ENCODE measurements at places on chromosomes 16 and 17.

DNA sequence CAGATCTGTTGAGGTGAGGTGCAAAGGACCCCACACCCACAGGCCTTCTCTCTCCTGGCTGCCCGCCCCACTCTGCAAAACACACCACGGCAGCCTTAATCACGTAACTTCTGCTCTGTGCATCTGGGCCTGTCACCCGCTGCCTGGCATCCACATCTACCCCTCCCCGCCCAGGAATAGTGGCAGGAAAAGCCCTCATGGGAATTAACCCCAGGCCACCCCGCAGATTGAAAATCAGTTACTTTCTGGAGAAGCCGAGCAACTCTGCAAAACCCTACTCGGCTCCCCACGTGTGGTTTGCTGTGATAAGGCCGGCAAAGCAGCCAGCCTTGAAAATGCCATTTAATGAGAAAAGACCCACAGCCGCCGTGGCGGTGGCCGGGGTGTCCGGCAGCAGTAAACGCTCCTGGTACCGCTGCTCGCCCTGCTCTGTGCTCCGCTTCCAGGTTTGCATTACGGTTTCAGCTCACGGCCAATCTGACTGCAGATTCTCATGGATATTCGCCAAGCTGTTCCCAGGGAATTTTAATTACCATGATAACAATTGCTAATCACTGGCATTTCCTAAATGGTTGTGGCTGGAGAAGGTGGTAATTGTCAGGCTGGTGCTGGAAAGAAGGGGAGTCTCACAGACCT lies 78.0 kb upstream of the DOC2B start:
- DNase-seq = no peak

GRCh38 chr16:77223184-77223583 lies 24.0 kb downstream of the SYCE1L start:
- no peak for DNase-seq

GRCh38 chr17:30347488-30347887 lies 13.6 kb upstream of the TMIGD1 start:
- no peak for DNase-seq

DNA sequence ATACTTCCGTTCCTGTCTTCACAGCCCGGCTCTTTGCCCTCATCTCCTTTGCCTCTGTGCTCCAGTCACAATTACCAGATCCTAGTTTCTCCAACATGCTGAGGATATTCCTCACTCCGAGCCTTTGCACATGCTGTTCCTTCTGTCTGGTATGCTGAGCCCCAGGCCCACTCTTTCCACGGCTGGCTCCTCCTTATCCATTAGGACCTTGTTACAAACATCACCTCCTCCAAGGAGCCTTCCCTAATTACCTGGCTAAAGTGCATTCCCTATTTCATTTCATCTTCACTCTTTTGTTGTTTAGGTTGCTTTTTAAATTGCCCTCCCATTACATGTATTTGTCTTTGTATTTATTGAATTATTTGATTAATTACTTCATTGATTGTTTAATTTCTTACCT lies 14.9 kb upstream of the ADGRG1 start:
- no peak for DNase-seq

GRCh38 chr17:58227733-58228132 lies 8.7 kb upstream of the MKS1 start:
- DNase-seq = no peak

DNA sequence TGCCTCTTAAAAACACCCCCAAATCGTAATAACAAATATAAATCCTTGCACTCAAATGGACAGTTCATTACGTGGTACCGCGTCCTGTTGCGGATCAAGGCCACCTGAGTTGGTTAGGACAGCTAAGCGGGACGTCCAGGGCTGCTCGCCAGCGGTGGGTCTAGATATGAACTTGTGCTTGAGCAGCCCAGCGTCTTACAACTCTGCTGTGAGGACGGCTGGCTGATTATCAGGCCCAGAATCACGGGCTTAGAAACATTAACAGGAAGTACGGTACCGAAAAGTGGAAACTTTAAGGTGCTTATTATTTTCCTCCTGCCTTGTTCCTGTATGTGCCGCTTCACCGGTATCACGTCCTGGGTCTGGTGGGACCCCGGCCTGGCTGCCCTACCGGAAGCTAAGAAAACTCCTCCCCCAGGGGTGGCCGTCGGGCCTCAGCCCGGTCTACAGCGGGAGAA lies 832 bp upstream of the SRRM2 start:
- no peak for DNase-seq

DNA sequence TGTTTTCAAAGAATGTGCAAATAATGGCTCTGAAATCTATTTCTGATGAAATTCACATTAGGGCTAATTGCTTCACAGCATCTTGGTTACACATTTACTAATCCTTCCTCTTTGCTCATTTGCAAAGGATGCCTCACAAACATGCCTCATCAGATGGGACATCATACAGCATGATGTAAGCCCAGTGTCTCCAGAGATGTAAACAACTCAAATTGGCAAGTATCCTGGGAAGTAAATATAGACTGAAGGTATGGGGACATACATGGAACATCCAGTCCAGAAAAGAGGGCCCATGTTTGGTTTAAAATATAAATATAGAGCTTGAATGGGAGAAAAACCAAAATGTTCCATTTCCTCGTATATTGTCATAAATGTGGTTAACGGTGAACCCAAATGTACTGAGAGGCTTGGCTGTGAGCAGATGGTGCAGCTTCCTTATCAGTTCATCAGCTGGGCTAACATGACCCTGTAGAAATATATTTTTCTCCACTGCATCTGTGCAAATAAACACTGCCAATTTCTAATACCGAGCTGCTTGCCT lies 142.9 kb upstream of the NUDT7 start:
- DNase-seq = no peak

DNA sequence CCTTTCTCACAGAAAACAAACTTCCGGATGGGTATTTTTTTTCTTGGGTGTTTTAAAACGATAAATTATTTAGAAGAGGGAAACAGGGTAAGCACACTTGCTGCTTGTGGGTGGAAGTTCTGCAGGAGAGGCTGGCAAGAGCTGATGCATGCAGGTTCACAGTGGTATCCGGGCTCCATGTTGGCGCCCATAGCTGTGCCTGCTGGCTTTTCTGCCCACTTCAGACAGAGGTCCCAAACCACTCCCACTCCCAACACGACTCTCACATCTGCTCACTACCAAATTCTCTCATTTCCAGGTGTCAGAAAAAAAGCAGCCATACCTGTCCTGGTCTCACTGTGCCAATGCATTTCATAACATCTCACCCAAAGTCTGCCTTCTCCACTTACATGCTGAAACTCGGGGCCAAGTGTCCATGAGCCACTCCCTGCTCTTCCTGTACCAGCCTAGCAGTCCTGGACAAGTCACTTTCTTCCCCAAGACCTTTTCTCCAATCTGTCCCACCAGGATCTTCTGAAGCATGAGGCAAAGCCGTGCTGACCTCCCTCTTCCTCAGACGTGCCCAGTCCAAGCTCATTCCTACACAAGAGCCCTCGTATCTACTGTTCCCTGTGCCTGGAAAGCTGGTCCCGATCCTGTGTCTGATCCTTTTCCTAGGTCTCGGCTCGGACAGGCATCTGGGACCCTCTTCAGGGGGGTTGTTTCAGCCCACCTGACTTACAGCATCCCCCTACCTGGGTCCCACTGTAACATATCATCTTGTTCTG lies 1.5 kb downstream of the CD300LF start:
- DNase-seq = no peak

DNA sequence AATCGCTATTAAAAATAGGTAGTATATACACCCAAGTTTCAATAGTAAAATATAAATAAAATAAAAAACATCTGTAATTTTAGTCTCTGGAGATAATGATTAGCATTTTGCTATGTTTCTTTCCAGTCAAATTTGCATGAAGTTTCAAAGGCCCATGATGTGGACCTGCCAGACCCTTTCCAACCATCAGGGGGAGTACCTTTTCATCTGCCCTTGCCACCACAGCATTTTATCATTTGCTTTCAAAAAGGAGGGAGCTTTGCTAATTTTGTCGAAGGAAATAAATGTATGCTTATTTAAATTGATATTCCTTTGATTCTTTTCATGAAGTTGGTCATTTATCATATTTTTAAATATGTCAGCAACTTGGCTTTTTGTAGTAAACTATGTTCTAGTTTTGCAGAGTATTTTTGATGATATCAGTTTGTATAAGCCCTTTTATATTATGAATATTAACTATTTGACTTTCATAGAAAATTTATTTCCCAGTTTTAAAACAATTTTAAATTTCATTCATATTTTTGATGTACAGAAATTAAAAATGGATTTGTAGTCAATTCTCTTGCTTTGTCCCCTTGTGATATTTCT lies 115.2 kb upstream of the NETO2 start:
- DNase-seq = no peak

DNA sequence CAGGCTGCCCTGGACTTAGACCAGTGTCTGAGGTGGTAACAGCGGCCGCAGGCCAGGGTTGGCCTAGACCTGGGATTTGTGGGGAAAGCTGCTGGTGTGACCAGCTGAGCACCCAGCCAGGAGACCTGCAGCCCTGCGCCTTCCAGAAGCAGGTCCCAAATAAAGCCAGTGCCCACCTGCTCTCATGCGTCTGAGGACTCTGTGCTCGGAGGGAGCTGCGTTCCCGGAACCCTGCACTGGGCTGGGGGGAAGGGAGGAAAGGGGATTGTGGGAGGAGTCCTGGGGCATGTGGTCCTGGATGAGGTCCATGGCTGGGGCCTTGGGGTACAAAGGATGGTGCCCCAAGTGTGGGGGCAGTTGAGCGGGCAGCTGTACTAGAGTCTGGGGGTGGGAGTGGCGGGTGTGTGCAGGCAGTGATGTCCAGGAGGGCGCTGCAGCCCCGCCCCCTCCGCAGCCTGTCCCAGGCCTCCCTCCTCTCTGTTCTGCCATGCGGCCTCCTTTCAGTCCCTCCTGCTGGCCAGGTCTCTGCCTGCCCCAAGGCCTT lies 1.8 kb upstream of the NECAB2 start:
- DNase-seq = peak; percentile 37

DNA sequence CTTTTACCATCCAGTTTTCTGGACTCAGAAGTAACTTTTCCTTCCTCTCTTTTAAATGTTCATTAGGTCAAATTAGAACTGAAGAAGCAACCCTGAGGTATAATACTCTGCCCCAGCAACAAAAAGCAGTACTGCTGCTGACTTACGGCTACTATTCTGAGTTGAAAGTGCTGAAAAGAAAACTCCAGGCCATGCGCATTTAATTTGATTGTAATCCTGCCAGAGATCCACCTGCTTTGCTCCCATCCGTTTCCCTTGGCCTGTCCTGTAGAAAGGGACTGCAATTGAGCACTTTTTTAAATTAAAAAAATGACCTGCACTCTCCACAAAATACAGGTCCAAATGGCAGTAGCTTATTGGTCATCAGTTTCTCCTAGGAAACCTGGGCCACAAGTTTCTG lies 61.6 kb downstream of the PITPNC1 start:
- no peak for DNase-seq

GRCh38 chr17:6843241-6843880 lies 11.8 kb upstream of the TEKT1 start:
- DNase-seq = no peak

DNA sequence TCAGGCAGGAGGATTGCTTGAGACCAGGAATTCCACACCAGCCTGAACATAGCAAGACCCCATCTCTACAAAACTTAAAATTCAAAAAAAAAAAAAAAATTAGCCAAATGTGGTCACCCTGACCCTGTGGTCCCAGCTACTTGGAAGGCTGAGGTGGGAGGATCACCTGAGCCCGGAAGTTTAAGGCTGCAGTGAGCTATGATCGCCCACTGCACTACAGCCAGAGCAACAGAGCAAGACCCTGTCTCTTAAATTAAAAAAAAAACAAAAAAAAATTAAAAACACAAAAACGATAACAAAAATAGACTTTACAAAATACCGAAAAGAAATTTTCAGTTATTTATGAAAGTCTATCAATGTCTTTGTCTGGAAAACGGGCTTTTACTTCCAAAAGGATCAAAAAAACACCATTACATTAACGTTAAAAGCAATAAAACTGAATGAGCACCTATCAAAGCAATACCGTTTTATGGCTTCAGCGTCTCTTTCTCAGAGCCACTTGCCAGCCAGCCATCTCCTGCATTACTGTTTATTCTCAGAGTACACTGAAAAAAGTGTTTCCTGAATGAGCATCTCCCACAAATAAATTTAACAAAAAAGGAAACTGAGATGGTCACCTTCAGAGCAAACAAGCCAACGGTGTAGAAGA lies 6.1 kb downstream of the USP7 start:
- DNase-seq = no peak

DNA sequence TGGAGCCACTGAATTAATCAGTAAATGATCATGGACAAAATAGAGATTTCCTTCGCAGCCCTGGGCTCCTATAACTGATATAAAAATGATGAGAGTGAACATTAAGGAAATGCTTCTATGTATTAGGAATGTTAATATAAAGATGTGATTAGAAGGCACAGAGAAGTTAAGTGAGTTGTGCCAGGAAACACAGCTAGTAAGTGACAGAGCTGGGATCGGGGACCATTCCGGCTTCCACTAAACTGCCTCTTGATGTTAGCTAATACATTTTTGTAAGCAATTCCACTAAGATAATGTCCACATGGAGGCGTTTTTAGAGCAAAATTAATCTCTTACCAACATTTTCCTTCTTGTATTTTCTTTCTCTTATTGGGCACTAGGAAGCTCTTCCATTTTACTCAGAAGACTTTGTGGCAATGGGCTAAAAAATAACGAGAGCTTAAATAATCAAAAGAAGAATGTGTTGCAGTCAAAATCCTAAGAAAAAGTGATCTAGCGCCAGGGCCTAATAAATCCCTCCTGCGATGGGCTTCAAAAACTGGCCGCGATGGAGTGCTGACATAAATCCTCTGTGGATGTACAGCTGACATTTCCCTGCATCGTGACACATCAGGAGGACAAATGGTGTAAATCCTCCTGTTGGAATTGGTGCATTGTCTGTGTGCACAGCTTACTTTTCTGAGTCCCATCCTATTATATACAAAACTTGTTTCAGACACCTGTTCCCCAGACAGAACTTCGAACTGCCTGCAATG lies 326.1 kb upstream of the MAF start:
- no peak for DNase-seq

DNA sequence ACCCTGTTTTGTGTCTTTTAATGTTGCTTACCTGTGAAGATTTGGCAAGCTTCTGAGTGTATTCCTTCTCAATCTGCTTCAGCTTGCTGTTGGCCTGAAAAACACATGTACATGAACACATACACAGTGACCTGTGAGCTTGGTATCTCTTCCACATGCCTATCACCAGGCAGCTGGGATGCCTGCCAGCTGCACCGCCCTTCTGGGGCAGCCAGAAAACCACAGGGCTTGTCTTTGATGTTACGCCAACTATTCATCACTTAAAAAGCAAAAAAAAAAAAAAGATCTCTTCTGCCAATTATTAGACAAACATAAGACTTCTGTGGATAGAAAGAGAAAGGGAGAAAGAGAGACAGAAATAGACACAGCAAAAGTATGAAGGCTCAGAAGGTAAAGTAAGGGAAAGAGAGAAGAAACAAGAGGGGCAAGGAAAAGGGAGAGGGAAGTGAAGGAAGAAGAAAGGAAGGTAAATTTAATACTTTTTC lies 189.2 kb upstream of the AXIN2 start:
- peak; percentile 47 for DNase-seq

Measured in right forelimb (tissue), 1 donor.